ENCODE measurements at places on chromosomes 7 and 10.

DNA sequence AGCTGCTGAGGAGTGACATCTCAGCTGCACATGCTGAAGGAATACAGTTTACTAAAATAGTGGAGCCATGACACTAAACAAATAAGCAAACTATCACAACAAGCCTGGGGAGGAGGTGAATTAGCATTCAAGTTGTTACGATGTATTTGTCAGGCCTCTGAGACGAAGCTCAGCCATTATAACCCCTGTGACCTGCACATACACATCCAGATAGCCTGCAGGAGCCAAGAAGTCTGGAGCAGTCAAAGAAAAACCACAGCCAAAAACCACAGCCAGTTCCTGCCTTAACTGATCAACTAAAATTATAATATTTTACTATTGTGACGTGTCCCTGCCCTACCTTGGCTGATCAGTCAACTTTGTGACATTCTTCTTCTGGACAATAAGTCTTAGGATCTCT, 68.6 kb downstream of the NSUN6 start:
- no peak for DNase-seq

DNA sequence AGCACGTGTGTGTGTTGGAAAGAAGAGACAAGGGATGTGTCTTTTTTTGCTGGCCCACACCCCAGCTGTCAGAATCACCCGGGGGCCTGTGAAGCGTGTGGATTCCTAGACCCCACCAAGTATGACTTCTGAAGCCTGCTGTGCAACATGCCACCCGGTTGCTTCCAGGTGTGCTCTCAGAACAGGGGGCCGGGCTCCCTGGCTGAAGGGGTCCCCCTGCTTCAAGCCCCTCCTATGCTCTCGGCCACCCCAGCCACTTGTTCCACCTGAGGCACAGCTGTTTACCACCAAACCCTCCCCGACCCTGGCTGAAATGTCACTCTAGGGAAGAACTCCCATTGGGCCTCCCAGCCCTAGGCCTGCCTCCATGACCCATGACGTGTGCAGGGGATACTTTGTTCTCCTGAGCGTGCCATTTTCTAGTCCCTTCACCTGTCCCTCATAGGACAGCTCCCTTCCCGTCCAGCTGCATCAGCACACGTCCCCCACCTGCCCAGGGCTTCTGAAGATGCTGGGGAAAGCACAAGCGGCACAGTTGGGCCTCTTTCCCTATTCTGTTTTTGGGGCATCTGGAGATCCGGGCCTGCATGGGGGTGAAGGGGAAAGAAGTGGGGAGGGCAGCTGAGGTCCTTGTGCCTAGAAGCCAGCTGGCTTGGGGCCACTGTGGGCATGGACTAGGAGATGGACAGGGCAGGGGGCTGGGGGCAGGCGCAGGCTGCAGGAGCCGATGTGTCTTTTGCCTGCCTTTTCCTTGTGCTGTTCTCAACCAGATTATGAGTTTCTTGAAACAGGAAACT, 33.3 kb downstream of the CRHR2 start:
- DNase-seq, result no peak

- no peak for DNase-seq
These were observed 2.4 kb downstream of the FAS start for GRCh38 chr10:88992921-88993524.

DNA sequence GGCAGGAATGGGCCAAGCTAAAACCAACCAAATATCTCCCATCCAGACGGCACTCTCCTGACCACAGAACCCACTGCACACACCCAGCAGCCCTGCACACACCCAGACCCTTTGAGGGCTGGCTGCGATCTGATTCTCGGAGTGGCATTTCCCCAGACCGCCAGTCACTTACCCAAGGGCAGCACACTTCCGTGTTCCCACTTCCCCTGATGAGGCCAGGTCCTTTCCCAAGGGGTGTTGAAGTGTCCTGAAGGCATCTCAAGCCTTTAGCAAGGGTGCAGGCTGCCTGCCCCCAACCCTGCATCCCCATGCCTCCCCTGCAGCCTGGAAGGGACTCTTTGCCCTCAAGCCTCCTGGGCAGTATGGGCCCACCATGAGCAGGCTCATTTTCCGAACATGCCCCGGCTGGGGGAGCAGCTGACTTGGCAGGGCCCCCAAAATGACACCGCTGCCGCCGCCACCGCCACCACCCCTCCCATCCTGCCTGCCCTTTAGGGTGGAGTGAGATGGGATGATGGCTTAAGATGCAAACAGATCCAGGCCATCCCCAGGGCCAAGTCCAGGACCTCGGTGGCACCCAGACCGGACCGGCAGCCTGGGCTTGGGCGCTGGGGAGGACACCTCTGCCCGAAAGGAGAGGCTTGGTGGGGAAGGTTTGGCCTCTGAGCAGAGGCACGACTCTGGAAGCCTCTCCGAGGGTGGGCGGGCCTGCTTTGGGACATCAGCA, 159.8 kb downstream of the NRF1 start:
- no peak for DNase-seq

DNA sequence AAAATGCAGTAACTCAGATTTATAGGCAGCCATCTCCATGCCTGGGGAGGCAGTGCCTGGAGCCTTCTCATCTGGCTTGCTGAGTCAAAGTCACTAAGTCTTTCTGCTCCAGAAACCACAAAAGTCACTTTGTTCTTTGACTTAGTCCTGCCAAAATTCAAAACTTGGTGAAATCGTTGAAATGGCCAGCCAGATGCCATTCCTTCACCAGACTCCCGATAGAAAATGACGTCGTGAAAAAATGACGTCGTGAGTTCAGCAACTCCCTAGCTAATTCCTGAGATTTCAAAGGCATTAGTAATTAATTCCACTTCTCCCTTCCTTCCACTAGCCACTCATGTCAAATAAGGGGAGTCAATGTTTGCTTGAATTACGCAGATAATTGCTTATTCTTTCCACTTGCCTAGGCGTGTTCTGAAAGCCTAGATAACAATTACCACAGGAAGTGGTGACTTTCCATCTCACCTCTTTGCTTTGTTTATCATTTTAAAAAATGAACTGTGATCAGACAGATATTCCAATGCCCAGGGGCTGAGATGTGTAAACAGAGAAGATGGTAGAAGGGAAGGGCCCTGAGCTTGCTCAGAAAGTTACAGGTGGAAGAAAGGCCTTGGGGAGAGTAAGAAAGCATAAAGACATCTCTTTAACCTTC, 48.5 kb upstream of the OSBPL3 start:
- DNase-seq, result peak; percentile 36

DNA sequence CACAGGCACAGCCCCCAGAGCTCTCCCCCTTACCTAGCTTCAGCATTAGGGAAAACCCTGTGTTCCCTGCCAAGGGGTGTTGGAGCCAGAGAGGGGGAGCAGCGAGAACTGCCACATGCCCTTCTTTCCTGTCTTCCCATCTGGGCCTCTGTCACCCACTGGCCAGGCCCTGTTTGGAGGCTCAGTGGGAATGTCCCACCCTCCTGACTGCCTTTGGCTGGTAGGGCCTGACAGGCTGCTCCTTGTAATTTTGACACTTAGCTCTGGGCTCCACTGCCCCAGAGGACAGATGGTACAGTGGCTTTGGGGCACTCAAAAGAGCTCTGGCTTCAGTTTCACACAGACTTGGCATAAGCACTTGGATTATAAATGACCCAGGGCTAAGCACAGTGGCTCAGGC, 50.6 kb downstream of the GRID2IP start:
- no peak for DNase-seq

- no peak for DNase-seq
These were observed 56.7 kb upstream of the TMEM248 start for GRCh38 chr7:66864294-66864693.

- DNase-seq, result peak; percentile 54
These were observed 875 bp upstream of the HECTD2 start for GRCh38 chr10:91409069-91409868.

GRCh38 chr7:102389810-102390209, 6.4 kb upstream of the PRKRIP1 start:
- DNase-seq, result no peak

DNA sequence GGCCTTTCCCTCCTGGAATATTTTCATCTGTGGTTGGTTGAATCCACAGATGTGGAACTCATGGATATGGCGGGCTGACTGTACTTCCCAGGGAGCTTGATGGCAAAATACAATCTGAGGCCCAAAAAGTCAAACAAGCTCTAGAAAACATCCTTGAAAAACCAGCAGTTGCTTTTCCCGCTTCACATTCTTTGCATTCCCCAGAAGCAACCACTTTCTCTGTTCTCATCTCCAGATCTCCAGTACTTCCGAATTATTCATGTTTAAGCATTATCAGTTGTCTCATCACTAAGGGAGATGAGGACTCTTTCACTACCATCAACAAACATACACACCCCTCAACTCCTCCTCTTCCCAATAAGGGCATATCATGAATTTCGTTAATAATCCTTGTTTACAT, 55.3 kb downstream of the KIF5B start:
- no peak for DNase-seq

DNA sequence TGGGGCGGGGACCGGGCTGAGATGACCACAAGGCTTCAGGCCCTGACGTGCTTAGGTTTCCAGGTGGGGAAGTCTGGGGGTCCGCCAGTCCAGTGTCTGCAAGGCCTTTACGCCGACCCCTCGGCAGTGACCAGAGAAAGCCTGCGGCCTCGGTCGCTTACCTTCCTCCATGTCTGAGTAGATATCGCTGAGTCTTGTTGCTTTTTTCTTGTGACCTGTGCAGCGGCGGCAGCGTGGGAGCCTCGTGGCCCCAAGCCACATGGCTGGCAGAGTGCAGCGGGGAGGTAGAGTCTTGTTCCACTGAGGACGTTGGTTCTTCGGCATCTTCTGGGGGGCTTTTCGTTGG, 329 bp downstream of the NOLC1 start:
- no peak for DNase-seq

- DNase-seq, result no peak
These were observed 34.2 kb upstream of the ZNF716 start for GRCh38 chr7:57415730-57416129.

DNA sequence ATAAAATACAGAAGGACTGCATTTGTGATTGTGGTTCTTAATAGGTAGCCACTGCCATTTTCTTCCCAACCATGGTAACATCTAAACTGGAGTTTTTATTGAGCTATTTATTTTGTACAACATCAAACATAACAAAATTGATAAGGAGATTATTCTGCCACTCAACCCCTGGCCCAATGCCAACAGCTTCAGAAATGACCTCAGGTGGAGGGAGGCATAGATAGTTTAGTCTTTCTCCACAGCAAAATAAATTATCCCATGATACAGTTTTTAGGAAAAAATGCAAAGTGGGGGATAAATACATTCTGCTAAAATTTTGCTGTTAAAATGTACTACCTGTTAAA, 57.6 kb downstream of the LRRTM3 start:
- DNase-seq, result no peak

DNA sequence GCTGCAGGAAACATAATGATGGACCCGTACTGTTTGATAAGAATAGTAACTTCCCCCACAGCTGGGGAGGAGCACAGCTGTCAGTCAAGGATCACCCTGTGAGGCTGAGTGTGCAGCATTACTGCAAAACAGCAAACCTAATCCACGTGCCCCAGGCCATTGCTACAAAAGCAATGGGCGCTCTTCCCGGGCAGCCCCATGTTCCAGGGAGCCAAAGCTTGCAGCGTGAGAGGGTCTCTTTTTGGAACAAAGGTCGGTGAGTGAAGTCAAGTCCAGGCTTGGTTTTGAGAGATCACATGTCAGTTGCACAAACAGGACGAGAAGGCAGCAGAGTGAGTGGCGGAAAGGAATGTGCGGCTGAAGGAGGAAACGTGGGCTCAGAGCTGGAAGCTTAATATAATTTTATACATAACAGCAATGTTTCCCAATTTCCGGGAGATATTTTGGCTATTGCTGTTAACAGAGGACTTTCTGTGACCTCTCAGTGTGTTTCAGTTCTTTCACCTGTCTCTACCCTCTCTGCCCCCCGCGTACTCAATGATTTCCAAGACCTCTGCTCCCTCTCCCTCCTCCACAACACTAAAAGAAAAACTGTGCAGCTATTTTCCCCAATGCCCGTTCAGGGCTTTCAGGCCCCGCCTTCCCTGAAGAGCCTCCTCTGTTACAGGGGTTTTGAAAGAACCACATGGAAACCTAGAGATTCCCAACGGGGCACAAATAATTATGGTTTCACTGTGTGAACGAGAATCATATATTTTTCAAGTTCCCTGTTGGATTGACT, 128.9 kb downstream of the MTPAP start:
- no peak for DNase-seq

DNA sequence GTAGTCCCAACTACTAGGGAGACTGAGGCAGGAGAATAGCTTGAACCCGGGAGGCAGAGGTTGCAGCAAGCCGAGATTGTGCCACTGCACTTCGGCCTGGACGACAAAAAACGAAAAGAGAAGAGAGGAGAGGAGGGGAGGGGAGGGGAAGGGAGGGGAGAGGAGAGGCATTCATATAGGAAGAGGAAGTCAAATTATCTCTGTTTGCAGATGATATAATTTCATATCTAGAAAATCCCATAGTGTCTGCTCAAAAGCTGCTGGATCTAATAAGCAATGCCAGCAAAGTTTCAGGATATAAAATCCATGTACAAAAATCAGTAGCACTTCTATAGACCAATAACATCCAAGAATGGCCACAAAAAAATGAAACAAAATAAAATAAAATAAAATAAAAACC, 120.3 kb downstream of the LMBR1 start:
- no peak for DNase-seq

- DNase-seq, result no peak
These were observed 12.7 kb downstream of the FZD1 start for GRCh38 chr7:91276909-91277308.

- DNase-seq, result no peak
These were observed 22.0 kb upstream of the BTRC start for GRCh38 chr10:101331956-101332355.
